ENCODE measurements at places on chromosomes 3 and 15.

GRCh38 chr15:63048115-63048775 lies 5.7 kb downstream of the TPM1 start:
- peak; percentile 56 for DNase-seq

DNA sequence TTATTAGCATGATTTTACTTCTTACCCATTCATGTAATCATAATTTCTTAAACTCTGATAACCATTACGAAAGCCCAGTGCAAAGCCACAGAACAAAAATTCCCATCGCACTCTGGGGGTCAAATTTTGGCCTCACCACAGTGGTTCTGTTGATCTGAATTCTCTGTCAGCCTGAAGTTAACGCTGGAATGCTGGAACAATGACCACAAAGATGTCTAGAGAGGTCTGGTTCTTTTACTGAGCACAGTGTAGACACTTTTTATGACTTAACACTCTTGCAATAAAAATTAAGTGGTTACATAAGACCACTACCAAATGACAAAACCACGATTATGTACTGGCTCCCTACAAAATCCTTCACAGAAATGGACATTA lies 94.7 kb downstream of the PDZRN3 start:
- DNase-seq, result no peak

- DNase-seq, result no peak
These were observed 77.6 kb downstream of the ST8SIA2 start for GRCh38 chr15:92471288-92471687.

DNA sequence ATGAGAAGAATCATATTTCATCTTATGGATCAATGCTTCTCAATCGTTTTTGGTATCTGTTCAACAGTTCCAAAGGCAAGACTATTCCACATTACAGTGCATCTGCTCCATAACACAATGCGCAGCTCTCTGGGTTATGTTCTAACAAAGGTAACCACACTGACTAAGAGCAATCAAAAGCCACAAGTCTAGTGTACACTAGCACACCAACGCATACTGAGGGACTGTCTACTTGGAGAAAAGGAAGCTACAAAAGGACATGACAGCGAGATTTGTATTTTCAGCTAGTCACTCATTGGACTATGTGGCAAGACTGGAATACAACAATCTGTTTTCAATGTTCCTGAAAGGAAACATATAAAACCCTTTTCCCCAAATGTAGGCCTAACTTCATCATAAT lies 35.8 kb downstream of the SETD2 start:
- no peak for DNase-seq

- no peak for DNase-seq
These were observed 308.2 kb downstream of the PLCL2 start for GRCh38 chr3:17192995-17193394.

- no peak for DNase-seq
These were observed 265.2 kb downstream of the CNTN4 start for GRCh38 chr3:2363854-2364253.

DNA sequence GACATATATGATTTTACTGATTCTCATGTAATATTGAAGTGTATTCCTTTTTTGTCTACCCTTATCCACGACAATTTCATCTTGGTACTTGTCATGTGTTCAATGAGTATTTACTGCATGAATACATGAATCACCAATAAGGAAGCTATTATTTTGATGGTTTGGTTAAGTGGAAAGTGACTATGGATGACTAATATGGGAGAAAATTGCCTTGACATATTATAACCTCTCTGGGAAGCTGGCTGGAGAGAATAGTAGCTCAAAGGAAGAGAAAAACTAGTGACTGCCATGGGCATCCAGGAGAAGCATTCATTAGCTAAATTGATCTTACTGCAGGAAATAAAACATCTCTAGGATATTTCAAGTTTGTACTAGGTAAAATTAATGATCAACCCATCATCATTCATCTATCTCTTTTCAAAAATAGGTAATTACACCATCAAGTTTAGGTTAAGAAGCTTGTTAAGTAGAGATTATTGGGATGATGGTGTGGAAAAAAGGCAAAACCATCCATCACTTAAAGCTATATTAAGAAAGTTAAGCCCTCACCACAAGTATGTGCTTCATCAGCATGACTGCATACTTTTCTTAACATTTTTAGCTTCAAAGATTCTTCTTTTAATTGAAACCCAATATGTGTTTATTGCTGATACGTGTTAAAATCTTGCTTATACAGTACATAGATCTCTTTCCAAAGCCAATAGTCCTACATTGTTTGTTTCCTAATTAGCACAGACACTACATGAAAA lies 455.2 kb upstream of the ARPP21 start:
- DNase-seq, result no peak

DNA sequence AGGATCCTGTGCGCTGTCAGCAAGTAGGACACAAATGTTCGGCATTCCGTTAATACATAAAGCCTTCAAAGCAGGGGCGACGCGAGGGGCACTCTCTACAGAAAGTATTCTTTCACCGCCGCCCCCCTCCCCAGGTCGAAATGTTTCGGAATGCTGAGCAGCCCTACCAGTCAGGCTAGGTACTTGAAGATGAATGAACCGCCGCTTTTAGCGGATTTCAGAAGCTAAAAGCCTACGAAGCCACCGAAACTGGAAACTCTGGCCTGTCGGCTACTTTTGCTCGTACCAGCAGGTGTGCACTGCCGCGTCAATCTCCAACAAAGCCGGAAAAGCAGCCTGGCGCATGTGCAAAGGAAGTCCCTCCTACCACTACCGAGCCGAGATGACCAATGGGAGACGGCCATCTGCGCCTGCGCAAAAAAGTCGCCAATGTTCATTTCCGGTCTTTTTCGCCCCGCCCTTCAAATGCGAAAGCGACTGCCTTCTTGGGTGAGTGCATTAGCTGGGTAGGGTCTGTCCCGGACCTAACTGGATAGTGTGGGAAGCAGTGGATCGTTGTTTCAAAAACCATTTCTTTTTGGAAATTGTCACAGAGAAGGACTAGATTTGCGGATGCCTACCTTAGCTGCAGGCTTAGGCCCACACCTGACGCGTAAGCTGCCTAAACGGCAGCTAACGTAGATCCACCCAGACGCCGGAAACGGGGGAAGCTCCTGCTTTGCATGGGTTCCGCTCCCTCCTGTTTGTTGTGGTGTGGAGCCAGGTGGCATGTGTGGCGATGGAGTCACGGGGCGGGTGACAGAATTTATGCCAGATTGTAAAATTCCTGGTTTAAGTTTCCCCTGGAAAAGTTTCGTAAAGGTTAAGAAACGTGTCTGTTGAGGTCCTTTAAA lies at the start of gene WDR5B:
WDR5B (minus strand) TSS at position 301 of the 893 bp plus-strand sequence. CDS start 534 bp downstream, outside the sequence.
- peak; percentile 98 for DNase-seq

DNA sequence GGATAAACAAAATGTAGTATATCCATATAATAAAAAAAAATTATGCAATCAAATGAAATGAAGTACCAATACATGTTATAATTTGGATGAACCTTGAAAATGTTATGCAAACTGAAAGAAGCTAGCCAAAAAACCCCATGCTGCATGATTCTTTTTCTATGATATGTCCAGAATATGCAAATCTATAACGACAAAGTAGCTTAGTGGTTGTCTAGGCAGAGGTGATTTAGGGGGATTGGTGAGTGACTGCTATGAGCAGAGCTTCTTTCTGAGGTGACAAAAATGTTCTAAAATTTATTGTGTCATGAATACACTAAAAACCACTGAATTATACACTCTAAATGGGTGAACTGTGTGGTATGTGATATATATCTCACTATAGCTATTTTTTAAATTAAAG lies 324.6 kb downstream of the CTNNB1 start:
- no peak for DNase-seq

DNA sequence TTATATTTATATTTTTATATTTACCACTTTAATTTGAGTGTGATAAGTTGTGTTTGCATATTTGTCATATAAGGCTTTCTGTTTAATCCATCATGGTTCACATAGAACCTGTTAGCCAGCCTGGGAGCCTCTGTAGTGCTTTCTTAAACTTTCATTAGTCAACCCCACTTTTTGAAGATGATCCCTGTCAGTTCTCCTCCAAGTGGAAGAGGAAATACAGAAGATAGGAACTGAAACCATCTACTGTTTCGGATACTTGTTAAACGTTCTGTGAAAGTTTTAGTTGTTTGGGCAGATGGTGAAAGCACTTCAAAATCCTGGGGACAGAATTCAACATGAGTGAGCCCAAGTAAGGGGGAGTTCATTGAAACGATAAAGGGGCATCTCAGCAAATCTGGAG lies 4.6 kb upstream of the SAMMSON start:
- no peak for DNase-seq

DNA sequence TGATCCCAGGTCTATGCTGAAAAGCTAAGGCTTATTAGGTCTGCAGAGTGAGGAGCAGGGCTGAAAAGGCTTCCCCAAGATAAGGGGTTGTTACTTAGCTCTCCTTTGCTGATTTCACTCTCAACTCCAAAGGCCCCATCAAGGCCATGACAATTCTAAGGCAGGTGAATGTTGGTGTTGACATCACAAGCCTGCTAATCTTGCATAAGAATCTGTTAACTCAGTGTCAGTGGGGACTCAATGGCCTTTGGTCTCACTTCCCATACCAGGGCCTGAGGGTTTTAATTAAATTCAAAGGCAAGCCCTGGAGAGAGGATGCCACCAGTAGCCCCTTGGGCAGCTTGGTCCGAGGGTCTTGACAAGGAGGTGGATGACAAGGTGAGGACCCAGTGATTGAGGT lies 9.4 kb upstream of the ALAS1 start:
- DNase-seq, result no peak

- DNase-seq, result no peak
These were observed 41.8 kb downstream of the FILIP1L start for GRCh38 chr3:100072326-100073048.

DNA sequence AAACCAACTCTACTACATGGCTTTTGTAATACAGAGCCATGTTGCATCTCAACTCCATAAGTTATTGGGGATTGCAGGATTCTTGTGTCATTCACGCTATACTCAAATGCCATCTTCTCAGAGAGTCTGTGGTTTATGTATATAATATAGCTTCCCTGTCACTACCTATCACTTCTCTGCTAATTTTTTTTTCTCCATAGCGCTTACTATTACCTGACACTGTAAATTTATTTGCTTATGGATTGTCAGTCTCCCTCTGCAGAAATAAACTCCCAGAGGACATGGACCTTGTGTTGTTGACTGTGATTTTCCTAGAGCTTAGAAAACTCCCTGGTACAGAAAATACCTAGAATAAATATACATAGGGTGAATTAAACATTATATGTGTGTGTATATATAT lies 990.5 kb downstream of the TBL1XR1 start:
- DNase-seq, result no peak

DNA sequence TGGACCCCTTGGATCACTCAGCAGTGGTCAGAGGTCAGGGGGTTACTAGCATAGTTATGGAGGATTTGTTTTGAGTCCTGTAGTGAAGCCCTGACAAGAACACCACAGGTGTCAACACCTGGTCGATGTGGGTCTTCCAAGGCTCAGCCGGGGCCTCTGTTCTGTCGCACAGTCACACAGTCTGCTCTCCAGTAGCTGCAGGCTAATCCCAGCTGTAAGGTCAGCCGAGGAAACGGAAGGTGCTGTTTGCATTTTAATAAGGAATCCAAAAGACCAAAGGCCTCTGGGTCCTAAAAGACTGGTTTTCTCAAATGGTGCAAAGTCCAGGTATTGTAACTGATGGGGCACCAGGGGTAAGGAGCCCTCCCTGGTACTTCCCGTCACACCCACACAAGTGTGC lies 71.7 kb downstream of the RPLP1 start:
- DNase-seq, result no peak

- no peak for DNase-seq
These were observed 54.8 kb upstream of the ADPGK start for GRCh38 chr15:72838311-72838731.

GRCh38 chr3:4208556-4208955 lies 94.6 kb upstream of the SETMAR start:
- no peak for DNase-seq

GRCh38 chr3:25007974-25008658 lies 419.9 kb upstream of the RARB start:
- DNase-seq, result peak; percentile 32

DNA sequence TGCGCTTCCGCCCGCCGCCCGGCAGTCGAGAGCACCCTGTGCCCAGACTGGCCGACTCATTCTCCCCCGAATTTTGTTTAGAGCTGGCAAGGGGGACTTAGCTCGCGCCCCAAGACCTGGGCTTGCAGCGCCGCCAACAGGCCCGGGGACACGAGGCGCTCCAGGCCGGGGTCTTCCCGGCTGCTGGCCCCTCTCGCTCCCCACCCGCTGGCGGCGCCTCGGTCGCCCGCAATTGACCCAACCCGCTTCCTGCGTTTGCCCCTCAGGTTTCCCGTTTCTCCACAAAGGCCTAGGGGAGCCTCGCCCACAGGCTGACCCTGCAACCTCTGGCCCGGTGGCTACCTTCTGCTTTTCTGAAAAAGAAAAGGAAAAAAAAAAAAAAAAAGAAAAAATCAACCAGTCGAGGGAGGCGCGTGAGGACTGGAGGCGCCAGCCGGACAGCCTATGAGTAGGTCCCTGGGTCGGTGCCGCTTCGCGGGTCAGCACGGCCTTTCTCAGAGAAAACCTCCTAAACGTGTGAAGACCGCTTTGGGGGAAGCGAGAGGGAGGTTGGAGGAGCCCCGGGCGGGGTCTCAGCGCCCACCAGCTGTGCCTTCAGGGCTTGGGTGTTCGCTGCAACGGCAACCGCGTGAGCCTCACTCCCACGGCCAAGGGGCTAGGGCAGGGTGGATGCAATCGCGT lies 7.2 kb downstream of the FOXL2 start:
- DNase-seq, result no peak

DNA sequence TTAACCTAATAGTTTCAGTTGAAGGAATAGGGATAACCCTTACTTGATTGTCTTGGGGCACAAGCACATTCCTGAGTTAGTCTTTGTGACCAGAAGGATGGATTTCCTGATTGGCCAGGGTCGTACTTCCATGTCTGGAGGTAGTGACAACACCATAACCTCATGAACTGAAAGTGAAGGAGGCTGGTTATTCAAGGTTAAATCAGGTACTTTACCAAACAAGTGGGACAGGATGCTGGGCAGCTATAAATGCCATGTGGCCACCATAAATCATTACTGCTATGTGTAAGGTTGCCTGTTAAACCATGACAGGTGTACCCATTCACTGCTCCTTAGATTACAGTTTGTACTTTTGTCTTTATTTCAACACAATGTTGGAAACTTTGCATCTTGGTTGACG lies 128.3 kb upstream of the SAMMSON start:
- no peak for DNase-seq

DNA sequence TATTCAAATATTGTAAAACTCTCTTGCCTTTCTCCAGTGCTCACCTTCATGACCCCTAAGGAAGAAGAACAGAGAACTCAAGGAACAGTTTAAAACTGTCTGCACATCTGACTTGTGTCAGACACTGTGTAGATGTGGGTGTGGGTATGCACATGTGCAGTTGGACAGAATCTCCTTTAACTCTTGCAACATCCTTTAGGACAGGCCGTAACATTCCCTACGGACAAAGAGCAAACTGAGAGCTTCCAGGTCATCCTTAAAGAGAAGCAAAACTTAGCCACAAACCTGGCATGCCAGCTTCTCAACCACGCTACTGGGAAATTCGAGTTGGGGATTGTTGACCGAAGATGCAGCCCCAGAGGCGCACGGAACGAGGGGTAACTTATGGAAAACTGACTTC lies 4.1 kb upstream of the SFMBT1 start:
- DNase-seq, result no peak

DNA sequence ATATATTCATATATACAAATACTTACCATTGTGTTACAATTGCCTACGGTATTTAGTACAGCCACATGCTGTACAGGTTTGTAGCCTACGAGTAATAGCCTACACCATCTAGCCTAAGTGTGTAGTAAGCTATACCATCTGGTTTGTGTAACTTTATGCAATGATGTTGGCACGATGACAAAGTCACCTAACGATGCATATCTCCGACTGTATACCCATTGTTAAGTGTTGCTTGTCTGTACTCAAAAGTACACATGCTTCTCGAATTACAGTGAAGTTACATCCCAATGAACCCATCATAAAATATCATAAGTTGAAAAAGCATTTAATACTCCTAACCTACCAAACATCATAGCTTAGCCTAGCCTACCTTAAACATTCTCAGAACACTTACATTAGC lies 327.1 kb downstream of the KBTBD8 start:
- no peak for DNase-seq
